Coronary artery (tissue), 2 donors: ENCODE measurements at places on chromosomes 5 and 9.
A peak's percentile ranks its signal among the peaks of the same experiment; 100 is the strongest.

- DNase-seq, result no peak
These were observed 594.5 kb downstream of the PDE4D start for GRCh38 chr5:59299006-59299405.

DNA sequence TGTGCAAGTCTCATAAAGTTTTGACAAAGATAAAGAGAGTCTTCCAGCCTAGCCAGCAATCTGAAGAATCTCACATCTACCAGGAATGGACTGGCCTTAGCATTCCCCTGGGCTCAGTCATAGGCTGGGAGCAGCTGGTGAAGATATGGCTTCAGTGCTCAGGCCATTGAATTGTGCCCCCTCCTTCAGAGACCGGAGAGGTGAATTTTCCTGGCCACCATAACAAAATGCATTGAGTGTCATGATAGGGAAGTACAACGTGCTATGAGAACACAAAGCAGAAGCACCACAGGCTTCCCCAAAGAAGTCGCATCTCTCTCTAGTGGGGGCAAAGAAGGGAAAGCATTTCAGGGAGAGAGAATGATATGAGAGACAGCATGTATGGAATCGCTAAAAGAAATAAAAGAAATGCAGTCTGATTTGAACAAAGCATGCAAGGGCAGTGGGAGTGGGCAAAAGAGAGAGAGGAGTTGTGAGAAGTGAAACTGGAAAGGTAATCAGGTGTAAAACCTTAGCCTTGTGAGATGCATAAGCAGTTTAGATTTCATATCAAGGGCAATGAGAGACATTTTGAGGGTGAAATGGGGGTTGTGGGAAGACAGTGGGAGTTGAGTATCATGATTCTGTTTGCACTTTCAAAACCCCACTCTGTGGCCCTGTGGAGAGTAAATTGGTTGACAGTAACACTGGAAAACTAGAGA is 57.1 kb upstream of the NMUR2 start:
- DNase-seq, result no peak

DNA sequence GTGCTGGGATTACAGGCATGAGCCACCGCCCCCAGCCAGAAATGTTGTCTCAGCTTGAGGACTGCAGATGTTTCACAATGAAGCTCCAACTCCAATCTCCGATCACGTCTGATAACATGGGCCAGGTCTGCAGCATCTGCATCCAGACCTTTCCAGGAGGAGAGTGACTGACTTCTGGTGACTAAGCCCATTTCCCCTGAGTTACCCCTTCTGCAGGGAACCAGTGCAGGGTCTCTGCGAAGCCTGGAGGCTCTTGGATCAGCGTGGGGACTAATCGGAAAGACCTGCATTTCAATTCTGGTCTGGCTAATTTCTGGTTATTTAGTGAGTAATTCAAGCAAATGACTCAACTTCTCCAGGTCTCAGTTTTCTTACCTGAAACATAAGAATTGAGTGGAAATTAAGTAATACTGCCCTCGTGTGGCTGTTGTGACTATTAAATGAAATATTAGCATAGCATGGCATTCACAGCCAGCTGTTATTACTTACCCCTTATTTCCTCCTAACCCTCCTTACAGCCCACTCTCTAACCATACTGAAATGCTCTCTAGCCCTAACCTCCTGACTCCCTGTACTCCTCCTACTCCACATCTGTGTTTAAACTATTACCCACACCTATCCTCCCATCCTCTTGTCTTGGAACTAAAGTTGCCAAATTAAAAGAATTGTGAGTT is 2.2 kb upstream of the GNPDA1 start:
- DNase-seq, result no peak

DNA sequence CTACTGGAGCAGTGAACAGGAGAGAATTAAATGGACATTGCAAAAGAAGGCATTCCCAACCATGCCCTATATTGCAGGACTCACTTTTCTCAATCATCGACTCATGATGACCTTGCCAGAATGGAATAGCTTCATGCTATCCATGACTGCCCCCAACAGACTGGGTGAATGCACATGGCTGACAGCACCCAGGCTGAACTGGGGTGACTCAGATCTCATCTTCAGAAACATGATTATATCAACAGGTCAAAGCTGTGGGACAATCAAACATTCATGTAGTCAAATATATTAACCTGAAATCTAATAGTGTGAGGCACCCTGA is 34.7 kb upstream of the MIER3 start:
- DNase-seq, result no peak

- DNase-seq, result no peak
These were observed 38.2 kb downstream of the MED10 start for GRCh38 chr5:6340100-6340499.

- no peak for DNase-seq
These were observed 168.5 kb upstream of the ISL1 start for GRCh38 chr5:51214746-51215145.

- no peak for DNase-seq
These were observed 2.9 kb downstream of the KCNV2 start for GRCh38 chr9:2720179-2720654.

DNA sequence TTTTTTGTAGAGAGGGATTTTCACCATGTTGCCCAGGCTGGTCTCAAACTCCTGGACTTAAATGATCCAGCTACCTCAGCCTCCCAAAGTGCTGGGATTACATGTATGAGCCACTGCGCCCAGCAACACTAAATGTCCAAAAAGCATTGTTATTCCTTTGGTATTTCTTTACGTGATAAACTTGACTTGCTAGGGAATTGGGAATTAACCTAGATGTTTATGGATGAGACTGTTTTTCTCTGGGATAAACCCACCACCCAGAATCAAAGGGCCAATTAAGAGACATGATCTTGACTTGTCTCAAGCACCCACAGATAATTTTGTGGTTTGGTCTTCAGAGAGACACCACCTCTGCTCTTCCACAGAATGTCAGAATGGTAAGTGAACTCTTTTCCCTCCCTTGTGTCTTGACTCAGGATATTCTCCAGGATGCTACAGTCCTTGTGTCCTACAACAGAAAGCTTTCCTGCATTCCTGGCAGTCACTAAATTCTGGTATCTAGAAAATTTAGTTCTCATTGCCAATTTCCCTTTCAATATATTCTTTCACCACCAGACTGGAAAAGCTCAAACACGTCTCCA is 55.7 kb downstream of the ALDH1A1 start:
- no peak for DNase-seq

- DNase-seq, result no peak
These were observed 811.7 kb upstream of the WWC1 start for GRCh38 chr5:167479779-167480178.

GRCh38 chr5:5140479-5141338 is 579 bp downstream of the ADAMTS16 start:
- no peak for DNase-seq

DNA sequence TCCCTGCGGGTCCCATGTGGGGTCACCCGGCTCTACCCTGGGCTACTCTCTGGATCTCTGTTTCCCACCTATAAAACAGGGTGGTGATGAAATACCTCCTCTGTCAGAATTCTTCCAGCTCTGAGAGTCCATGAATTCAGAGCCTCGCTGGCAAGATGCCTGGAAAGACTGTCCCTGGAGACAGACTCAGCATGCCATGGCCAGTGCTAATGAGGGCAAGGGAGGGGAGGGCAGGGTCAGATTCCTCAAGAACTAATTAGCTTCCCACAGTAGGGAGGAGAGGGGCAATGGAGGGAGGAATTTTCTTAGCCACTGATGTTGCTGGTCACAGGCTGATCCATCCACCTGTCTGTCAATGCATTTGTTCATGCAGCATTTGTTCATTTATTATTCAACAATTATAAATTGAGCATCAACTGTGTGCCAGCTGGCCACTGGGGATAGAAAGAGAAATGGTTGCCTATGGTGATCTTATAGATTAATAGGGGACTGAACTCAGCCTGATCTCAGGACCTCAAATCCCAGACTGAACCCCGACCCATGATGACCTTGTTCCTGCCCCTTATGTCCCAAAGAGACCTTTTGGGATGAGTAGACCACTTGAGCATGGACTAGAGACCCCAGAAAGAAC is 4.7 kb downstream of the SYNPO start:
- DNase-seq, result peak; percentile 81

DNA sequence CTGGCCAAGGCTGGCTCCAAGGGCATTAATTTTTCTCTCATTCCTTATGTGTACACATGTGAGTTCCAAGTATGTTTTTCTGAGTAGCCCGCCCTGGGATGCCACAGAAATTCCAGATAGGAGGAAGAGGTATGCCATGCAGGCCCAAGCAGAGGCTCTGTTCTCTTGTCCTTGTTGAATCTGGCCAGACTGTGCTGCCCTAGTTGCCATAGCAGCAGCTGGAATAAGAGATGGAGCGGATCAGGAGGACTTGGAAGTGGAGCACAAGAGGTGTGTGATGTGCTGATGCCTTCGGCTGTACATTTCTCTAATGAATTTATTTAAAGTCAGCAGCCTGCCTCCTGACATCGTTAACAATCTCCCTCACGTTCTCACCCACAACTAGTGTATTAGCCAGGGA is 235.6 kb upstream of the RPS23 start:
- DNase-seq, result no peak

GRCh38 chr9:33378121-33378795 is 24.1 kb downstream of the AQP7 start:
- DNase-seq, result no peak

DNA sequence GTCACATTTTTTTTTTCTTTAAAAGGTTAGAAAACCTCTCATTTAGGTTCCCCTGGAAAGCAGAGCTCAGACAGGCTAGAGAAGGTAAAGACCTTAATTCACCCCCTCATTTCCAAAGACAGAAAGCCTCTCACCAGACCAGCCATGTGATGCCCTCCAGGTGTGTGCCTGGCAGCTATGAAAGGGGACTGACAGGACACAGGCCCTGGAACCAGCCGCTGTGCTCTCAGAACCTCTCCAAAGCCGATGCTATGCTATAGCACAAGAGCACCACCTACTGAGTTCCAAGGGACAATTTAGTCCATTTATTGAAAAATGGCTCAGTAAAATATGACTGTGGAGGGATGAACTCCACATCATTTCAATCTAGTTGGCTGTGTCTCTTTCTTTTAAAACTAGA is 48.8 kb downstream of the FANCC start:
- DNase-seq, result no peak

- DNase-seq, result no peak
These were observed 42.9 kb downstream of the SUB1 start for GRCh38 chr5:32628049-32628844.

- no peak for DNase-seq
These were observed 53.5 kb downstream of the PPP2R2B start for GRCh38 chr5:146825033-146825432.
